Activated T-cell treated with anti-CD3 and anti-CD28 coated beads, Interleukin-2, amount 50 U/mL, for 72 hours (primary cell): ENCODE measurements at places on chromosomes 7 and 10. TPM values are rescaled to one million over a fixed set of nuclear protein-coding genes. Genes with fewer than 3 reads are reported as not detected.

The HMX2 gene
- total RNA-seq = 1.1 TPM

The ZPBP gene
- total RNA-seq = not detected

The LRRC17 gene
- 0.31 TPM for total RNA-seq

The IGF2BP3 gene
- 2.0 TPM for total RNA-seq

The ZFAND4 gene
- 13.4 TPM for total RNA-seq
